ENCODE measurements at places on chromosomes 7 and 10. TPM values are rescaled to one million over a fixed set of nuclear protein-coding genes. Genes with fewer than 3 reads are reported as not detected.

Gene AS3MT
- 3.6 TPM for total RNA-seq

Gene THSD7A
- 4.1 TPM for total RNA-seq

- no peak overlapping the region for H3K4me3 ChIP-seq
- H3K4me1 ChIP-seq = no peaks in the 10 kb centered on the region
- no peak overlapping the region for H3K27ac ChIP-seq
- no peak for DNase-seq
- H3K36me3 ChIP-seq = no peaks in the 10 kb centered on the region
Measured at GRCh38 chr10:124560377-124561105, 98.9 kb downstream of the LHPP start.

GRCh38 chr10:96090463-96090800 lies 39.7 kb upstream of the ZNF518A start:
- H3K36me3 ChIP-seq = no peaks in the 10 kb centered on the region
- no peak for DNase-seq
- H3K4me3 ChIP-seq = peak overlapping the region; percentile 73
- peak overlapping the region; percentile 98 for H3K27ac ChIP-seq
- H3K4me1 ChIP-seq = no peaks in the 10 kb centered on the region
